CD4-positive, alpha-beta T cell treated with Interleukin-4 for 1 hour (primary cell): ENCODE measurements at places on chromosomes 1 and 21.

DNA sequence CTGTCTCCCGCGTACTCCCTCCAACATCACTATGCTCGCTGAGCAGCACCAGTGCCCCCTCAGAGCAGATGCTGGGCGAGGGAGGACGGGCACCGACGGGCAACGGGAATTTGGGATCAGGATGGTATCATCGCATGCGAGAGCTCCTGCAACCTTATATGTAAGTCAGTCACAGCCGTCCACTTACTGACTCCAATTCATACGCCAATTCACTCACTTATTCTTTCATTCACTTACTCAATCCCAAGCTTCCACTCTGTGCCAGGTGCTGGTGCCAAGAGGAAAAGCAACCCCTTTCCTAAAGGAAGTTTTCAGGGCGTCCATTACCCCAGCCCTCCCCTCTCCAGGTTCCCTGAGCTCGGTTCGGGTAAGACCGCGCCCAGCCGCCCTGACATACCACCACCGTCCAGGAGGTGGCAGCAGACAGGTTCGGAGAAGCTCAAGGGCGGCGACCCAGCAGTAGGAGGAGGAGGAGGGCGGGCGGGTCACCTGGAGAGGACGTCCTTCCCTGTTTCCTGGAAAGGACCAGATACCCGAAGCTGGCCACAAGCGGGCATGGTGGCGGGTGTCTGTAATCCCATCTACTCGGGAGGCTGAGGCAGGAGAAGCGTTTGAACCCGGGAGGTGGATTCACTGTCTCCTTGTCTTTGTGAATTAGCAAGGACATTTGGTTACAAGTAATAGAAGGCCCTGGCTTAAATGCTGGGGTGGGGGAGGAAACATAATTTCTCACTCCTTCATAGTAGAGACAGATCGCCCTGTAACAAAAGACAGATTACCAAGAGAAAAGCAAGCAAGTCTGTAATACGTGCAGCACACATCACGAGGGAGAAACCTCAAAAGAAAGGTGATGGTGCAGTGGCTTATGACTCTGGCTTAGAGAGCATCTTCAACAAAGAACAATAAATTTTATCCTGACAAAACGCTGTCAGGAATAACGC lies 7.6 kb upstream of the IL22RA1 start:
- DNase-seq, result peak; percentile 80

- no peak for DNase-seq
Measured at GRCh38 chr1:117568999-117569398, 36.8 kb upstream of the TENT5C start.

DNA sequence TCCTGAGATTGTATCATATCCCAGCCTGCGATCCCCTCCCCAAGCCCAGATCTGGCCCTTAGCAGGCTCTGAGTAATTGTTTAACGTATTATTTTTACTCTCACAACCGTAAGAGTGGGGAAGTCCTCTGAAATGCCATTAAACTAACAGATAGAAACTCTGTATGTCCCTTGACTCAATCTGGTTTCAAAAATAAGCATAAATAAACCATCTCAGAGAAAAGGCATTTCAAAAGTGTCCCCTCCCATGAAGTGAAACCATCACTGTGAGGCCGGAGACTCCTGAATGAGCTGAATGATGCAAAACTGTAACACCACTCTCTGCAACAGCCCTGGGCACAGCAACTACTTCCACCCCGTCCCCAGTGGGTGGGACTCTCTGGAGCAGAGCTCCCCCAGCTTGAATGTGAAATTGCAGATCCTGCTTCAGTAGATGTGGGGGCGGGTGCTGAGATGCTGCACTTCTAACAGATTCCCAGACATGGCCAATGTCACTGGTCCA lies 104.1 kb downstream of the SYF2 start:
- no peak for DNase-seq

GRCh38 chr1:112713466-112714312 lies 1.4 kb downstream of the PPM1J start:
- DNase-seq, result no peak

GRCh38 chr1:74429580-74429979 lies 82.8 kb downstream of the LRRC53 start:
- DNase-seq, result no peak

- no peak for DNase-seq
Measured at GRCh38 chr1:231418741-231419107, 3.4 kb downstream of the EGLN1 start.

DNA sequence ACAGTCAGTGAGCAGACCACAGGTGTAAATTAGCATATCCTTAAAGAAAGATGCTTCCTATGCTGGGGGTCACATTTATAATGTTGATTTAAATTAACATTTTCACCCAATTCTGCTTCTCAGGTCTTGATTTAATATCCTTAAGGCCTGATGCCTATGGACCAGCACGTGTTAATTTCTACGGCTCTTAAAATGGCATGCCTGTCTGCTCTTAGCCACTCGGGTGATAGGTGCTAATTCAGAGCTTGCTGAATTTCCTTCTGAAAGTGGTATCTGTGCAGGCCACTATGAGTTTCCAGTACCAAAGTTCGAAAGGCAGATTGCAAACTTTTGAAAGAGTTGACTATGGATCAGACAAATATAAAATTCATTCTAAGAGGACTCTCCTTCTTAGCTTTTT lies 487.4 kb upstream of the ADGRL2 start:
- DNase-seq, result no peak

DNA sequence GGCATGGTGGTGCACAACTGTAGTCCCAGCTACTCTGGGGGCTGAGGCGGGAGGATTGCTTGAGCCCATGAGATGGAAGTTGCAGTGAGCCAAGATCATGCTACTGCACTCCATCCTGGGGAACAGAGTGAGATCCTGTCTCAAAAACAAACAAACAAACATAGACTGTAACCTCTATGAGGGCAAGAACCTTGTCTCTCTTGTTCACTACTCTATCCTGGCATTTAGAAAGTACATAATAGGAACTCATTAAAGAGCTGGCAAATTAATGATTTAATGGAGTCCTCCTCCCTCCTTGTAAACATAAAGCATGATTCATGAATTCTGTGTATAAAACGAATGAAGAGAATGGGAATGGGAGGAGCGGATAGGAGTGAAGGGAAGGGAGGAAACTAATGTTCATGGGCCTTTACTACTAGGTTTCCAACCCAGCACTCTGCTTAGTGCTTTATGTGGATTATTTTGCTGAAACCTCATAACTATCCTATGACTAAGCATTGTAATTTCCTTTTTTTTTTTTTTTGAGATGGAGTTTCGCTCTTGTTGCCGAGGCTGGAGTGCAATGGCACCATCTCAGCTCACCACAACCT lies 8.6 kb downstream of the LMOD1 start:
- no peak for DNase-seq

DNA sequence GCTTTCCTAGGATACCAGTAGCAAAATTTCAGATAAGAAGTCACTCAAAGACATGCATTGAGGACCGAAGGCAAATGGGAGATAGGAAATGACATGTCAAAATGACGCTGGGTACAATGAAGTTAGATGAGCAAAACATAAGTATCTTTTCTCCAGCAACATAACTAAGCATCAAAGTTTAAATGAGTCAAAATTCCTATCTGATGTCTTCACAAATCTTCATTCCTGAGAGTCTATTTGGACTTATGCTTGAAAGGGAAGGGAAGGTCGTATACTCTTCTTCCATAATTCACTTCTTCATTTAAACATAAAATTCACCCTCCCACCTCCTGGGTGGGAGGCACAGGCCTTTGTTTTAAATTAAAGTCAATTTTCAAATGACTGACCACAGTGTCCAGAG lies 4.1 kb upstream of the TMEM81 start:
- DNase-seq, result no peak

- peak; percentile 45 for DNase-seq
Measured at GRCh38 chr1:17059391-17060305, 5.8 kb upstream of the SDHB start.

- no peak for DNase-seq
Measured at GRCh38 chr1:83910461-83910860, 88.5 kb downstream of the TTLL7 start.

GRCh38 chr1:173476197-173476664 lies 904 bp upstream of the PRDX6 start:
- no peak for DNase-seq

GRCh38 chr1:96538111-96538641 lies 183.4 kb upstream of the PTBP2 start:
- no peak for DNase-seq

GRCh38 chr1:198495631-198496030 lies 44.8 kb downstream of the ATP6V1G3 start:
- no peak for DNase-seq

- DNase-seq, result no peak
Measured at GRCh38 chr1:40302475-40302874, 14.6 kb downstream of the COL9A2 start.

DNA sequence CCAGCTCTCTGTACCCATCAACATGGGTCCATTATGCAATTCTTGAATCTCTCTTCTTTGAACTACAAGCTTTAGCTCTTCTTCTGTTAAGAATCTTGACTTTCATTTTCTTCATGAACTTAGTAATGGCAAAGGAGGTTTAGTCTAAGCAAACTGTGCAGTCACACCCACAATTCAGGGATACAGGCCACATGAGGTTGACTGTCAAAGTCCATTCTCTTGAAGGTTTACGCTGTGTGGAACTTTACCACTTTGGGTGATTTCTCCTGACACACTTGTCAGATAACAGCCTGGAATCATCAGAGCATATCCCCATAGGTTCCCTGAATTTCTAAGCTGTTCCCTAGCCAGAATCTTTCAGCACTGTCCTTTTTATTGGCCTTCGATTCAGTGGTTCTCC lies 48.0 kb upstream of the NHLH2 start:
- no peak for DNase-seq

DNA sequence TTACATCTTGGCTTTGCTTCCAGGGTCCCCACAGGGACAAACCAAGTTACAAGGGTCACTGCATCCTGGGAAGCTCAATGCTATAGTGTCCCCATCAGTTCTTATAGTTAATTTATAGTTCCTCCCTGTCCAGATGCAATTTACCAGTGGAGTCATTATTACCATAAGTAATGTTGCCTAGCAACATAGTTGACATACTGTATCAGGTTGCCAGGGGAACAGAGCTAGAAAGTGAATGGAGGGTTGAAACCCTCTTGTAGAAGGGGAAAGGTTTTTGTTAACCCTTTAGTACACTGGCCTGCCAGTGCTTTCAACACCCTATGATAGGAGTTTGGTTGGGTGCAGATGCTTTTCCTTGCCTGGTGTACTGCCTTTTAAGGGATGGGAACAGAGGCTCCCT lies 34.3 kb upstream of the TTC4 start:
- DNase-seq, result no peak

- DNase-seq, result no peak
Measured at GRCh38 chr1:188514917-188515316, 1686.2 kb downstream of the PLA2G4A start.

DNA sequence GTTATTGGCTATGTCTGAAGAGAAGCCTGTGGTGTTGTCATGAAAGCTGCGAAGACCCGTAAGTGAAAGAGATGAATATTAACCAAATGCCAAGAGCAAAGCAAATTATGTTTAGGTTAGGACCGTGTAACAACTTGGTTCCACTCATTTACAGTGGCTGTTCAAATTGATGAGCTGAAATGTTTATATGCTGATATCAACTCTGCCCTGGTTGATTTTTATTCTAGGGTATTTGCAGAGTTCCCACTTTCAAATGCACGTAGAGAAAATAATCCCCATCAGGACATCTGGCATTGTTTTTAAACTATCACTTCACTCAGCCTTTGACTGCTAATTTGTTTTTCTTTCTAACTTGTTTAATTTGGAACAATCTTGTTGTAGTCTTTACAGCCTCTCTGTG lies 581.6 kb upstream of the ADAMTS5 start:
- no peak for DNase-seq

- DNase-seq, result no peak
Measured at GRCh38 chr1:214514032-214514818, 37.2 kb downstream of the PTPN14 start.

DNA sequence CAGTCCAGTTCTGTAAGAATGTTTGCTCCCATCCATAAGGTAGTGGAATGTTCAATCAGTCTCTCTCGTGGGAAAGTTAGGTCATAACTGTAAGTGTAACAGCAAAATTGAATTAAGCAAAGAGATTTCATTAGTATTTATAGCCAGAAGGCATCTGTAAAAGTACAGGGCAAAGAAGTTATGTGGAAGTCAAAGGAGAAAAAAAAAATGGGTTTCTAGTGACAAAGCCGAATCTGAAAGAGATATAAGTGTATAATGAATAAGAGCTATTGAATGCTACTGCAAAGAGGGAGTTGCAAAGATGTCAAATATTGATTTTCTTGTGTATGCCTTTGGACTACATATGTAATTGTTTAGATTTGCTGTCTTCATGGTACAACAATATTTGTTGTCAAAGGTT lies 47.4 kb upstream of the FOXD3 start:
- no peak for DNase-seq

GRCh38 chr1:20978413-20978812 lies 191.3 kb upstream of the HP1BP3 start:
- DNase-seq, result no peak

DNA sequence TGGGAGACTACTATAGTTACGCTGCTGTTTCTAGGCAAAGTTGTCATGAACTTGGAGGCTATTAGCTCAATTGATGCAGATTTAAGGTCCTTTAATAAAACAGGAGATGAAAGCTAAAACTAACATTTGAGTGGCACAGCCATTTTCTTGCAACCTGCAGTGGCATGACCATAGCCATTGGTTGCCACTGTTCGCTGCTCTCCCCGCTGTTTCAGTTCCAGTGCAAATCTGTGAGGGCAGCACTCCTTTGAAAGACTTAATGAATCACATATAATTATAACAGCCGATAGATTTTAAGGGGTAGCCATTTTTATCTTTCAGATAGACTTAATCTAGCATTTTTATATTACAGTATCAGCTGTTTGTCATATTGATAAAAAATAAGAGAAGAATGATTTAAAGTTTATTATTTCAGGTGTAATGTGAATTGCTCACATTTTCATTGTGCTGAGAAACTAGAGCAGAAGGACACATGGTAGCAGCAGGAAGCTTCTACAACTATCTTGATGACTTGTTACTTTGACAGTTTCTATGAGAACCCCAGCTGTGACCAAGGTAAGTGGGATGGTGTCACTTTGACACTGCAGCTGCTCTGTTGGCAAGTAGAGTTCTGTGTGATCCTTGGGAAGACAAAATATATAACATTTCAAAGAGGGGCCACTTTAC lies 203.7 kb downstream of the PLA2G4A start:
- DNase-seq, result no peak

DNA sequence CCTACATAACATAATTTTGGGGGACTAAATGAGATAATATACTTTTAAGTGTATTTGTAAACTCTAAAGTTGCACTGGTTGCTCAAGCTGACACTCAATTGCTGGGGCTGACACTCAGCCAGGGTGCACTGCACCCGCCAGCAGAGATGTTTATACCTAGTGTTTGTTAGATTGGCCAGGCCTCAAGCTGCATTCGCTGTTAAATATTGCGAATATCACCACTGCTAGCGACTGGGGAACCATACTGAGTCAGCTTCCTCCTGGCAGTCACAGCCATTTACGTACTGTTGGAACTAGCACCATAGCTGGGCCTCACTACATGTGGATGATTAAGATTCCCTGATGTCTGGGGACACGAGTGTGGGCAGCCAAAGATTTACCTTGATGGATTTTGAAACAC lies 12.7 kb upstream of the RWDD3 start:
- DNase-seq, result no peak

DNA sequence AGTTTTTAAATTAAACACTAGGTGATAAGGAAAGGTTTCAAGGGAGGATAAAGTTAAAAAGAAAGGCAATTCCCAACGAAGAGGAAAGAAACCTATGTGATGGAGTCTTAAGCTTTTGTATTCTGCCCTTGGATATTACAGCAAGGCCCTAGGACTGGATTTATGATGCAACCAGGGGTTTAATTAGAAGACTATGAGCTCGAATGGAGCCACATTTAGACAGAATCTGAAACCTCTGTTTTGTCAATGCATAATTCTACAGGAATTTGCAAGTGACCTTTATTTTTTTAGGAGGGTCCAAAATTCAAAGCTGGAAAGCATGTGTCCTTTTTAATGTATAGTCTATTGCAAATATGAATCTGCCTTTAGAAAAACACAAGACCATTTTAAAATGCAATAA lies 37.9 kb downstream of the TGFB2 start:
- no peak for DNase-seq
